CD4-positive, alpha-beta T cell treated with Interleukin-12 subunit alpha and Interleukin-12 subunit beta, for 1 hour (primary cell): ENCODE measurements at places on chromosomes 4 and X.
A peak's percentile ranks its signal among the peaks of the same experiment; 100 is the strongest.

DNA sequence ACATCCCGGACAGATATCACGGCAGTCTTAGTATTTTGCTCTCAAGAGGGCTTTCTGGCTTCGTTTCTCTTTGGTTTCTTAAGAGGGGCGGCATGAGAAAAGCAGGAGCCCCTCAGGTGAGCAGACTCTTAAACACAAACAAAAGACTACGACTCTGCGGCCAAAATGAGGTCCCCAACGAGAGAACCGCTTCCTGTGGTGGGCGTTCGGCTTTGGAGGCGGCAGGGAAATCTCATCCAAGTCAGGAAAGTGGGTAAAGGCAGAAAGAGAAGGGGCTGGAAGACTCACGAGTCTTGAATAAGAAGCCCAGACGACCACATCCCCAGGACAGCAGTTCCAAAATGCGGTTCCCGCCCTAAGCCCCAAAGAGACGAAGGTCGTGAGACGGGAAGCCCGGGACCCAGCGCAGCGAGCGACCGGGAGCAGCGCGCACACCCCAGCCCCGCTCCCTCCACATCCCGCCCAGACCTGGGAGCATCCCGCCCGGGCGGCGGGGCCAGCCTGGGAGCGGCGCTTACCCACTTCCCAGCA lies 409 bp downstream of the UGDH start:
- peak; percentile 11 for DNase-seq

DNA sequence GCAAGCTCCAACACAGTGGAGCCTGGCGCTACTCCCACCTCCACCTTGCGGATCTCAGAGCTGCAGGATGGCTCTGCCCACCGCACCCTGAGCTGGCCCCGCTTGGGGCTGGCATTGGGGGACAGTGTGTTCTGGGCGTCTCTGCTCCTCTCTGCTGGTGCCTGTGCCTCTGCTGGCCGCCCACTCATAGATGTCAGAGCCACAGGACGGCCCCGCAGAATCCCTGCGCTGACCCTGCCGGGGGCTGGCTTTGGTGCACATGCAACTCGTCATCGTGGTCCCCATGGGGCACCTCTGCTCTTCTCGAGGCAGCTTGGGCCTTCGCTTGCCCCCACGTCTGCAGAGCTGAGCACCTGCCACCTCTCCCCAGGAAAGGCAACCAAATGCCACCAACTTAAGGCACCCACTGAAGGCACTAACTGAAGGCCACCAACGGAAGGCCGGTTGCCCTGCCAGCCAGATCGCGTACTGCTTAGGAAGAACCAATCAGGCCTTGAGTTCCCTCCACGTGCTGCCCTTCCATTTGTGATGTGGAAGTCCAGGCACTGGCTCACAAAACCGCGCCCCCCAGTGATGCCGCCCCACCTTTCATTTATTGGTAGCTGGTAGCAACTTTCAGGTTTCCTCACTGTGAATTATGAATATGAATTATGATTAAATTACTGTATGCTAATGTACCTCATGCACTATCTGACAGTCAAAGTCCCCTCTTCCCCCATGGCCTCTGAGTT lies 23.3 kb upstream of the FRG1 start:
- DNase-seq, result no peak

- DNase-seq, result no peak
These were observed 226.5 kb downstream of the MID1 start for GRCh38 chrX:10393899-10394298.

- DNase-seq, result no peak
These were observed 21.4 kb upstream of the PLCXD1 start for GRCh38 chrX:259692-260355.

- DNase-seq, result no peak
These were observed 29.1 kb upstream of the UTP14A start for GRCh38 chrX:129876771-129877305.

DNA sequence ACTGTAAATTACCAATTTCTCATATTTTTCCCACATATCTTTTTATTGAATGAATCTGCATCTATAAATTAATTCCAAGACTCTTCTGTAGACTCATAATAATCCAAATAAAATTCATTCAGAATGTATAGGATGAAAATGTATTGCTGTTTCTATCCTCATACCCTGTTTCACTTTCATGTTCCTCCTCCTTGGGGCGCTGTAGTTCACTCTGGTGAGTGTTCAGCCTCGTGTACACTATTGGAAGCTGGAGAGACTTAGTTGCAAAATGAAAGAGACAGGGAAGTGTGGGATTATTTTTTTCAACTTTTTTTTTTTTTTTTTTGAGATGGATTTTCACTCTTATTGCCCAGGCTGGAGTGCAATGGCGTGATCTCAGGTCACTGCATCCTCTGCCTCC lies 296.1 kb downstream of the TLL1 start:
- no peak for DNase-seq
